ENCODE measurements at places on chromosomes 12 and 14. TPM values are rescaled to one million over a fixed set of nuclear protein-coding genes. Genes with fewer than 3 reads are reported as not detected.

Gene ESPL1
- total RNA-seq: 0.30 TPM

Gene ADAM21
- not detected for total RNA-seq

Gene MOAP1
- 91.5 TPM for total RNA-seq

Gene PHC1
- 54.1 TPM for total RNA-seq

Gene YBX3
- 60.4 TPM for total RNA-seq

Gene LYZ
- 66.3 TPM for total RNA-seq
